Germinal center (tissue), 1 donor: ENCODE measurements at places on chromosomes 5 and 9.
A peak's percentile ranks its signal among the peaks of the same experiment; 100 is the strongest.

GRCh38 chr9:41229408-41230401 is 40.6 kb upstream of the ZNG1F start:
- DNase-seq = peak; percentile 6

DNA sequence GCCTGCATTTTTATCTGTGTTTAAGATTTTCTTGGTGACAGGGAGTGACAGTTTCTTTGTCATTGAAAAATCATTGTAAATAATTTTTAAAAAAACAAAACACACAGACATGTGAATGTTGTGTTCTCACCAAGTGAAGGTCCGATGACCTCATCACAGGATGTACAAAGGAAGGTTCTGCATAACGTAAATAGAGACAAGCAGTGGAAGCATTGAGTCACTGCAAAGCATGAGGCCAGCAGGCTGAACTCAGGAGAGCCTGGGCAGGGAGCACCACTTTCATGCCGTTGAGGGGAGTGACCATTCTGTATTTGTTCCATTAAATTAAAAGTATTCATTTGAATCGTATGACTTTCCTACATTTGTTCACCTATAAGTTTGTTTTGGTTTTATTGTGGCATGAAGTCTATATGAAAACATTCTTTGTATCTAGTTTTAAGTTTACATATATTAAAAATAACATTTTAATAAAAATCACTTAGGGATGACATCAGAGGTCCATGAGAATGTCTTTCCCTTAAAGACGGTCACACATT is 70.4 kb upstream of the TLE1 start:
- no peak for DNase-seq

DNA sequence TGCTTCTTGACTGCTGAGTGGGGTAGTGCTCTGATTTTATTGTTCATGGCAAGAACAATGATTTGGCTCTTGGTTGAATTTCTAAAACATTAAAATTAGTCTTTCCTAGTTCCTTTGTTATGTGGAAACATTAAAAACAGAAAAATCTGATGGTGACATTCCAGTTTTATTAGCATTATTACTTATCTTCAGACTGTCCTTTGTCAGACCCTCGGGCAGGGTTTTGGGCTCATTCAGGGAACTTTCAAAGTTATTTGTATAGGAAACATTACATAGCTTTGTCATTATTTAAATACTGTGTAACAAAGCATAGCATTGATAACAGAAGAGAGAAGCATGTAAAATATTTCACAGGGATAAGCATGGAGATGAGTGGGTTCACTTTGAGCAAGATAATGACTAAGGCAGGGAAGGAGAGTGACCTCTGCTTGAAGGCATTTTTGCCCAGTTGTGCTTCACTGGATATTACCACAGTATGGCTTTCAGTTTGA is 119.9 kb downstream of the KDM4C start:
- DNase-seq = no peak

DNA sequence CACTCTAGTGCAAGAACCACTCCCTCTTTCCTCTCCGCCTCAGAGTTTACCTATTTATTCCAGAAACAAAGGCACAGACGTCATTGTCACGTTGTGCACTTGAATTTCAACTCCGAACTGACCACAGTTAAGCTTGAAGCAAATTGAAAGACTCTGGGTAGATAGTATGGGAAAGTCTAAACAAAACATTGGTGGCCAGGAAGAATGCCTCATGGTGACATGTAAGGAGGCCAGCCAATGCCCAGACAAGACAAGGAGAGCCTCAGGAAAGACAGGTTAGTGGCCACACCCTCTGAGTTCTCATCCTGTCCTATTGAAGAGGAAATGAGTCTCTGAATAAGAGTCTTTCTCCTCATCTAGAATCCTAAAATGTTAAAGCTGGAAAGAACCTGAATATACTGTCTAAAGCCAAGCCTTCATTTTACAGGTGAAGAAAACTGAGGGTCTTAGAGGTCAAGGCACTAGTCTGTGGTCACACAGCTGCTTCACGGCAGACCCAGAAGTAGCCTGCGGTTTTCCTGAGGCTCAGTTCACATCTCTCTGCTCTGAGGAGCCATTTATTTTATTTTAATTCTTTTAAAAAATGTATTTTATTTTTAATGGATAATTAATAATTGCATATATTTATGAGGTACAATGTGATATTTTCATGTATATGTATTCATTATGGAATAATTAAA is 30.2 kb downstream of the ZFAND5 start:
- no peak for DNase-seq

DNA sequence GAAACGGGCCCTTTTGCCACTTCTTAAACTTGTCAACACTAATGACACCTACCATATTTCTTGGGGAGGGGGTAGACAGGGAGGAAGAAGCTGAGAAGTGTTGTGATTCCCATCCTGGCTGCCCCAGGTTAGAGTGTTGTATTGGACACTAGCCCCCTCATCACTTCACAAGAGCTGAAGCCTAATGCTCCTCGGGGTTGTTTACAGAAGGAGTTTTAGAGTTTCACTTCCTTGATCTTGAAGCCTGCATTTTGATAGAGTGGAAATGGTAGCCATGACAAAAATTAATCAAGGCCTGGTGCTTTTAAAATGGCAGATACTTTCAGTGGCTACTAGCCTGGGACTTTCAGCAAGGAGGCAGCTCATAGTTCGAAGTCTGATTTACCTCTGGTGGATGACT is 11.0 kb upstream of the FAM120AOS start:
- peak; percentile 63 for DNase-seq

GRCh38 chr9:72952381-72952690 is 517 bp downstream of the ALDH1A1 start:
- DNase-seq = no peak

- DNase-seq = no peak
Observed at GRCh38 chr5:99771296-99771695, 763.9 kb upstream of the FAM174A start.

DNA sequence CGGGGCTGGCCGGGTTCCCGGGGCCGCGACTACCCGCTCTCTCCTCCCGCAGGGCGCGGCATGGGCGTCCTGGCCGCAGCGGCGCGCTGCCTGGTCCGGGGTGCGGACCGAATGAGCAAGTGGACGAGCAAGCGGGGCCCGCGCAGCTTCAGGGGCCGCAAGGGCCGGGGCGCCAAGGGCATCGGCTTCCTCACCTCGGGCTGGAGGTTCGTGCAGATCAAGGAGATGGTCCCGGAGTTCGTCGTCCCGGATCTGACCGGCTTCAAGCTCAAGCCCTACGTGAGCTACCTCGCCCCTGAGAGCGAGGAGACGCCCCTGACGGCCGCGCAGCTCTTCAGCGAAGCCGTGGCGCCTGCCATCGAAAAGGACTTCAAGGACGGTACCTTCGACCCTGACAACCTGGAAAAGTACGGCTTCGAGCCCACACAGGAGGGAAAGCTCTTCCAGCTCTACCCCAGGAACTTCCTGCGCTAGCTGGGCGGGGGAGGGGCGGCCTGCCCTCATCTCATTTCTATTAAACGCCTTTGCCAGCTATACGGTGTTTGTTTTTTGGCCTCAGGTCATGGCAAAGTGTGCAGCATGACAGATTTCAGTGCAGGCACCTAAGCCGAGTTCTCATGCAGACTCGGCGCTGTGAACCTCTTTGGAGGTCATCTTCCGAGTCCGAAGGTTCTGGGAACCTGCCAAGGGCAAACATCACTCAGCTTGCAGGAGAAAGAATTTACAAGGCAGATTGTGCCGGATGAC is 516 bp downstream of the MRPL41 start:
- DNase-seq = no peak

DNA sequence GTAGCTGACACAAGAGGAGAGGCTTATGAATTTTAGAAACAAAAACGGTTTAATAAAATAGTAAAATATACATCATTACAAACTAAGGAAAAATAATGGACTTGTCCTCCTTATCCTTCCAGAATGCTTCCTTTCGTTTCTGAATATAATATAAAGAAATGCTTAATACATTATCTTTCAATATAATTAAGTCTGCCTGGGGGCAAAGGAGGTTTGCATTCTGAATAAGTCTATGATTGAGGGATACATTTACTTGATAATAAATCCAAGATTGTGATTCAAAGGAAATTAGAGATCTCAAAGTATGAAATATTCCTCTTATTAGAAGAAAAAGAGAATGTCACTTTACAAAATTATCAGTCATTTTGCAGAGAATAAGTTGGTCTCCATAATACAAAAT is 386.5 kb downstream of the SPATA31D1 start:
- no peak for DNase-seq

GRCh38 chr5:143026380-143026779 is 256.2 kb downstream of the ARHGAP26 start:
- DNase-seq = no peak

DNA sequence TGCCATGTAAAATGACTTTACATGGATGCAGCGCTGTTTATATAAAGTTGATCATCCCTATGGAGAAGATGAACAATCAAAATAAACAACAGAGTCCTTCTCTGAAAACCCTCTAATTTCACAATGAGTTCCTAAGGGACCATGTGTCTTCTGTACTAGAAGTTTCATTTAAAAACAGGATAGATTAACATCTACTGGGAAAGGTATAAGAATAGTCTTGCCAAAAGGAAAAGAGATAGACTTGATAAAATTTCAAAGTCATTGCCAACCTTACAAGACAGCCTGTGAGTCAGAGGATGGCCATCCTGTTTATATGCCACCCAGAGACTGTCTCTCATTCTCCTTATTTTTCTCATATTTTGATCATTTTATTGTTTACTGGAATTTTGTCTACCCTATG is 367.1 kb upstream of the PDE4D start:
- no peak for DNase-seq

DNA sequence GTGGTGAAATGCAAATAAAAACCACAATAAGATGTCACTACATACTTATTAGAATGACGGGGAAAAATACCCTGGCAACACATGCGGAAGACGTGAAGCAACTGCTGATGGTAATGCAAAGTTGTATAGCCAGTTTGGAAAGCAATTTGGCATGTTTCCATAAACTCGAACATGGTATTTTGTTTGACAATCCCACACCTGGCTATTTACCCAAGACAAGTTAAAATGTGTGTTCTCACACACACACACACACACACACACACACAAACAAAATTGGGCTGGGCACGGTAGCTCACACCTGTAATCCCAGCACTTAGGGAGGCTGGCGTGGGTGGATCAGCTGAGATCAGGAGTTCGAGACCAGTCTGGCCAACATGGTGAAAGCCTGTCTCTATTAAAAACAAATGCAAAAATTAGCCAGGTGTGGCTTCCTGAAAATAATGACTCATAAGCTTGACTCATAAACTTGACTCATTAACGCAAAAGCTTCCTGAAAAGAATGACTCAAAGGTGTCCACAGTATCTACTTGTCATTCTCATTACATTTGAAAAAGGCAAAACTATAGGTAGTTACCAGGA is 456.5 kb downstream of the CDH18 start:
- DNase-seq = no peak

- DNase-seq = no peak
Observed at GRCh38 chr5:171447226-171447625, 27.8 kb downstream of the FGF18 start.

DNA sequence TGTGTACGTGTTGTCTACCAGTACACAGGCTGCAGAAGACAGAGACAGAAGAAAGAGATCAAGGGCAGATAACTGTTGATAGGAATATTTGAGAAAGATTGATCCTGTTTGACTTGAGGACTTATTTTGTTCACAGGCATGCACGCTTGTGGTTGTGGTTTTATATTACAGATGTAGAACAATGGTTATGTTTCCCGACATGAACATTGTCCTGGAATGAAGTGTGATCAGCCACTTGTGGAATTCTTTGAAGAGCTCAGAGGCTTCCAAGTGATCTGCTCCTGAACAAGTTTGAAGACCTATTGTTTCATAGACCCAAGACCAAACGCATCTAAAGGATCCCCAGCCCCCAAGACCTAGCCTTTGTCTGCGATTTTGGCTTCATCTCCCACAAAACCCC is 13.7 kb downstream of the TEX53 start:
- no peak for DNase-seq

GRCh38 chr5:72602696-72603685 is 95.8 kb upstream of the ZNF366 start:
- DNase-seq = no peak

DNA sequence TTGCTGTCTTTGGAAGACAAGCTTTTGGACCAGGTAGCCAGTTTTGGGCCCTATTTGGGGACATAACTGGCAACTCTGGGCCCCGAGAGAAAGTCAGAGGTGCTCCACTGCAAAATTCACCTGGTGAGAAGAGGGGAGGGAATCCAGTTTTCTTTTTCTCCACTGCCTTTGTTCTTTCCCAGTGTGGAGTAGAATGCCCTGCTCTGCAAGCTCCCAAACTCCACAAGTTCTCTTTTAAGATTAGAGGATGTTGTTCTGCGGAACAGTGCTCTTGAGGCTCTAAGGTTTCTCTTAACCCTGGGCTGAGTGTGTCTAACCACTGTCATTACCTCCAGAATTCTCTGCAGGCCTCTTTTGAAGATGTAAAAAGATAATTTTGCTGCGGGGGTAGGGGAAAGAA is 25.3 kb downstream of the MACIR start:
- DNase-seq = no peak

GRCh38 chr9:21357479-21358460 is 7.1 kb upstream of the IFNA6 start:
- DNase-seq = no peak

GRCh38 chr9:99878651-99879050 is 27.8 kb upstream of the STX17 start:
- DNase-seq = no peak

GRCh38 chr5:104177651-104178050 is 615.1 kb upstream of the NUDT12 start:
- no peak for DNase-seq

GRCh38 chr9:91690540-91691249 is 259.3 kb downstream of the ROR2 start:
- no peak for DNase-seq

- DNase-seq = no peak
Observed at GRCh38 chr5:80622756-80623155, 31.7 kb upstream of the MSH3 start.

- DNase-seq = no peak
Observed at GRCh38 chr9:86443992-86444391, 89.8 kb upstream of the TUT7 start.

GRCh38 chr9:107018861-107019545 is 156.0 kb downstream of the ZNF462 start:
- DNase-seq = no peak

- no peak for DNase-seq
Observed at GRCh38 chr5:93587597-93588351, 4.8 kb downstream of the NR2F1 start.

DNA sequence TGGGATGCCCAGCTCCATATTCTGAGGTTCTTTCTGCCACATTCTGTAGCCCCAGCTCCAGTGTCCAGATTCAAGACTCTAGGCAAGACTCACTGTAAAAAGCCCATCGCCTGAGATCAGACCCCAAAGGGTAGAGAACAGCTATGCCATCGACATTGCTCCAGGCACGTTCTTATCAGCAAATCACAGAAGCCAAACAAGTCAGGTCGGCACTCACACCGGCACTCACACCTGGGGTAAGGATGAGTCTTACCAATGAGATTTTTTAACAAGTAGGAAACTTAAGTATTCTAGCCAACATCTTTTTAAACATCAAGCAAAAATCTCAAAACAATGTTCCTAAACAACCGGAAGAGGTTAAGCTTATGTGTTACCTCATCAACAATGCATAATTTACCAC is 2.4 kb downstream of the CDKN2AIPNL start:
- DNase-seq = no peak

GRCh38 chr5:139688751-139689372 is 40.7 kb downstream of the CXXC5 start:
- no peak for DNase-seq
